Temporal lobe (tissue), 4 donors: ENCODE measurements at places on chromosomes 6 and 20. TPM values are rescaled to one million over a fixed set of nuclear protein-coding genes. Genes with fewer than 3 reads are reported as not detected.

PHF20 gene
- 47.0 TPM for total RNA-seq

ADGRF4 gene
- total RNA-seq, result not detected

MROH8 gene
- 3.2 TPM for total RNA-seq

GTSF1L gene
- total RNA-seq, result not detected

TBPL1 gene
- 30.0 TPM for total RNA-seq
